Left lung (tissue), 14 donors: ENCODE measurements at places on chromosomes 11 and 22. TPM values are rescaled to one million over a fixed set of nuclear protein-coding genes. Genes with fewer than 3 reads are reported as not detected.

- no peak for DNase-seq
These were observed 30.1 kb upstream of the CSNK1E start for GRCh38 chr22:38347181-38347943.

DNA sequence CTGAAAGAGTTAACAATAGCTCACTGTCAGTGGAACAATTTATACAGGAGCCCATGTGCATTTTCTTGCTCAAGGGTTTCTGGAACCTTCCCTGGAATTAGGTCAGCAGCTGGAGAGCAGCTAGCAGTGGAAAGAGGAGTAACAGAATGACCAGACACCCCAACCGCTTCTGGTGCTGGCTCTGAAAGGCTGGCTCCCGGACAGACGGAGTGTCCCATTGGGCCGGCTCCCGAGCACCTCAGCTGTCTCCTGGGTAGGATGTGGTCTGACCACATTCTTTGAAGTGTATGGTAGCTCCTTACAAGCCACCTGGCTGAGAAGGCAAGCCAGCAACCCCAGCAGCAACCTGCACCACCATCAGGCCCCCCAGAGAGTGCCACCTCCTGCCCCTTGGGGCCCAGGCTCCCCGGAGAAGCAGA, 44.7 kb downstream of the ABTB2 start:
- no peak for DNase-seq

The MS4A4A gene
- 57.5 TPM for total RNA-seq

The OR51A4 gene
- total RNA-seq: not detected

DNA sequence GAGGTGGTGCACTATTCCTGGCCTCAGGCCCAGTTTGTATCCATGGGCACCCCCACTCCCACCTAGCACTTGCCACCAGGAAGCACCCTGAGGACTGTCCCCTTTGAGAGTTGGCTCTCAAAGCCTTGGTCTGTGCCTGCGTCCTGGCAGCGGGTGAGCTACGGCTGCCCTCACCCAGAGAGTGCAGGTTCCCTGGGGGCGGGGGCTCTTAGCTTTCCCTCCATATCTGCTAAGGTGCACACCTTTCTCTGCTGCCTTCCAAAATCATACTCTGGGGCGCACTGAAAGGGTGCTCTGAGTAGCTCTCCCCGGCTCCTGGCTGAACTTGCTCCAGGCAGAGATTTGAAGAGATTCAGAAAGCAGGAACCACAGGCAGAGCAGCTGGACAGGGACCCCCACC, 7.1 kb downstream of the KCNQ1 start:
- no peak for DNase-seq

GRCh38 chr11:9922806-9923205, 258.9 kb downstream of the SWAP70 start:
- no peak for DNase-seq

DNA sequence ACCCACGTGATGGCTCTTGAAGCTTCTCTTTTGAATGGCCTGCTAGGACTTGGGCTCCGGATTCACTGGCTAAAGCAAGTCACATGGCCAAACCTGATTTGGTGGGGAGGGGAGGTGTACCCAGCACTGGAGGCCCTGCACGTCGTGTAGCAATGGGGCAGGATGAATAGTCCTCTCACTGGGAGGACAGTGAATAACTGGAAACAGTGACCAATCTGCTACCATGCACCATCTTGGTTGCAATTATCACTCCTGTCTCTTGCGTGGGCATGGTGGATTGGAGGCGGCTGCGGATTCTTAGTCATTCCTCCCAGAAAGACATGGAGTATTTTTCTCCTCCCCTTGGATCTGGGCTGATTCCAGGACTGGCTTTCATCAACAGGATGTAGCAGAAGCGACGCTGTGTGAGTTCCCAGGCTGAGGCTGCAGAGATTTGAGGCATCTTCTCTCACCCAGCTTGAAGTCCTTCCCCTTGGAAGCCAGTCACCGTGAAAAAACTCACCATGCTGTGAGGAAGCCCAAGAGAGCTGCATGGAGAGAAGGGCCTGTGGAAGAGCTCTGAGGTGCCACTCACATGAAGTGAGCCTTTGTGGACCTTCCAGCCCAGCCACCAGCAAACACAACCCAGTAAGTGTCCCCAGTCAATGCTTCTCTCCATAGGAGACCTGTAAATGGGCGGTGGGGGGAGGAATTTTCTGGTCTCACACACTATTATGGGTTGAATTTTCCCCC, 70.4 kb downstream of the IGLL1 start:
- DNase-seq: no peak

The TANGO2 gene
- 47.2 TPM for total RNA-seq

GRCh38 chr11:119591836-119592310, 137.1 kb downstream of the NECTIN1 start:
- no peak for DNase-seq

The SLC22A12 gene
- total RNA-seq: not detected

The PTGDR2 gene
- total RNA-seq: 0.21 TPM

GRCh38 chr11:59558270-59558643, 46.9 kb downstream of the OR4D9 start:
- DNase-seq: no peak

DNA sequence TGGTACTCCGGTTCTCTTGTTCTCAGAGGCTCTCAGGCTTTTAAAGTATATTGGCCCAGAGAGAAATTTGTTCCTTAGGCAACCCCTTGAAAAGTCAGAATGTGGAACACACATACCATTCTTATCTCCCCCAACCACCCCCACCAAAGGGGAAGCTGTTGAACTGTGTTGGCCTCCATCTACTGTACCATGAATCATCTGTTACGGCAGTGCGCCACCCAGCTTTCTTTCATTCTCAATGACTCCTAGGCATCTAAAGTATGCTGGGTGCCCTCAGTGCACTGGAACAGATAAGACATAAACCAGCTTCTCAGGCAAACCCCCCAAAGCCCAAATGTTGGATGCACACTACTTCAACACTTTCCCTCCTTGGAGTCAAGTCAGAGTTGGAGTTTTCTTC, 696.2 kb upstream of the TENM4 start:
- DNase-seq: no peak
